ENCODE measurements at places on chromosomes 16 and 17. TPM values are rescaled to one million over a fixed set of nuclear protein-coding genes. Genes with fewer than 3 reads are reported as not detected.

The RTN4RL1 gene
- total RNA-seq = 0.29 TPM

The FOXF1 gene
- 15.8 TPM for total RNA-seq

The CCL4L2 gene
- total RNA-seq = not detected

The CSF3 gene
- 1.7 TPM for total RNA-seq

The MYO15B gene
- 0.18 TPM for total RNA-seq

The RRAD gene
- 10.6 TPM for total RNA-seq

The DHRS7C gene
- total RNA-seq = not detected

The RETREG3 gene
- 46.4 TPM for total RNA-seq

The PRAC2 gene
- not detected for total RNA-seq

The PRSS36 gene
- 0.18 TPM for total RNA-seq

The TTLL6 gene
- not detected for total RNA-seq

The BEAN1 gene
- 0.53 TPM for total RNA-seq

The GNAO1 gene
- total RNA-seq = not detected

The SLC26A11 gene
- 6.6 TPM for total RNA-seq

The CD300H gene
- not detected for total RNA-seq

The TAT gene
- total RNA-seq = not detected

The KCNJ12 gene
- not detected for total RNA-seq

The LGALS9 gene
- 6.9 TPM for total RNA-seq

The GLIS2 gene
- 6.7 TPM for total RNA-seq
